Mesenteric fat pad (tissue), 1 donor: ENCODE measurements at places on chromosomes 13 and 19. TPM values are rescaled to one million over a fixed set of nuclear protein-coding genes. Genes with fewer than 3 reads are reported as not detected.

DNA sequence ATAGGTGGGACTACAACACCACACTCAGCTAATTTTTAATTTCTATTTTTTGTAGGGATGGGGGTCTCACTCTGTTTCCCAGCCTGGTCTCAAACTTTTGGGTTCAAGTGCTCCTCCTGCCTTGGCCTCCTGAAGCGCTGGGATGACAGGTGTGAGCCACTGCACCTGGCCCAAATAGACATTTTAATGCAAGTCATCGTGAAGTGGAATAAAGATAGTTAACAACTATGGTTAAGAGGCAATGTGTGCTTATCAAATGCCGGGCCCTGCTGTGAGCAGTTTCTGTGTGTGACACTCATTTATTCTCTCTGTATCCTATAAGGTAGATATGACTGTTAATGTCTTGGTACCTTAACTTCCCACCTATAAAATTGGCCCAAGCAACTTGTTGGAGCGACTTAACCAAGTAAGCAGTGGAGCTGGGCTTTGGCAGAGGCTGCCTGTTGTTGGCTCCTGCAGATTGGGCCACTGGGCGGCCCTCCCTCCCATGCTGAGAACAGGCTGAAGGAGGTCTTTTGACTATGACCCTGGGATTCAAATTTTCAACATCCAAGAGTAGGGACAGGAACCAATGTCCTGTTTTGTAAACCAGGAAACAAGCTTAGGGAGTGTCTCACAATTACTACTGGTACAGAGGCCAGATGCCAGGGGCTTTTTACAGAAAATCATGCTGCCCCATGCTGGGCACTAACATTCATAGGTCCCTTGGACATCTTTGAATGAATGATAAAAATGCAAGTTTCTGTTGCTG is 450.7 kb downstream of the TSHZ3 start:
- DNase-seq, result no peak

- DNase-seq, result no peak
Observed at GRCh38 chr19:29760752-29761502, 45.9 kb upstream of the C19orf12 start.

GRCh38 chr19:49340069-49340864 is 5.1 kb downstream of the CD37 start:
- DNase-seq, result peak; percentile 90

DNA sequence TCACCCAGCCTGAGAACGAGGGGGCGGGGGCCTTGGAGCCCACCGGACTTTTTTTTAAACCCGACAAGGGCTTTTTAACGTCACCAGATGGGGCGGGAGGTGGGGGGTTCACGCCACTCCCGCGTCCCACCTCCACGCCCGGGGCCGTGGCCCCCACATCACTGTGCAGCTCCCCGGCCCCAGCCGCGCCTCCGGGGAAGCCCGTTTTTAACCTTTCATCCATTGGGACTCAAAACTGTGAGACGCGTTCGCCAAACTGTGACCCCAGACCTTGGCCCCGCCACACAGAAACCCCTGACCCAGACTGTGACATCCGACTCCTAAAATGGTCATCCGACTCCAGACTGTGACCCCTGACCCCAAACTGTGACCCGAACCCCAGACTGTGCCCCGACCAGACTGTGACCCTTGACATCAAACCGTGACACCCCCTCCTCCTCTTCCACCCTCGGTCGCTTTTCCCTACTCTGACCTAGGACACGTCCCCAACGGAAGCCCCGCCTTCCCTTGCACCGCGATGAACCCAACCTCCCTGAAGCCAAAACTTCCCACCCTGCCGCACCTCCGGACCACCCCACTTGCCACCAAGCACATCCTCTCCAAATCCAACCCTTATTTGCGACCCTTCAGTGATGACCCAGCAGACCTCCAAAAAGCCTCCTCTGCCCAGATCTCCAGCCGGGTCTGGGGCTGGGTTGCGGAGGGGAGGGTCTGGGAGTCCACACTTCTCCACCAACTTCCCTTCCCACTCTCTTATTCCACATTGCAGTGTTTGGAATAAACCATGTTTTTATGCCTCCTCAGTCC is 1.5 kb upstream of the GRWD1 start:
- no peak for DNase-seq

GRCh38 chr19:51564791-51565190 is 6.3 kb upstream of the ZNF175 start:
- no peak for DNase-seq

GRCh38 chr13:59746291-59746962 is 417.3 kb downstream of the DIAPH3 start:
- no peak for DNase-seq

- no peak for DNase-seq
Observed at GRCh38 chr13:89554801-89555200, 1792.7 kb upstream of the MIR17HG start.

- DNase-seq, result no peak
Observed at GRCh38 chr19:948842-949496, 23.1 kb downstream of the ARID3A start.

DNA sequence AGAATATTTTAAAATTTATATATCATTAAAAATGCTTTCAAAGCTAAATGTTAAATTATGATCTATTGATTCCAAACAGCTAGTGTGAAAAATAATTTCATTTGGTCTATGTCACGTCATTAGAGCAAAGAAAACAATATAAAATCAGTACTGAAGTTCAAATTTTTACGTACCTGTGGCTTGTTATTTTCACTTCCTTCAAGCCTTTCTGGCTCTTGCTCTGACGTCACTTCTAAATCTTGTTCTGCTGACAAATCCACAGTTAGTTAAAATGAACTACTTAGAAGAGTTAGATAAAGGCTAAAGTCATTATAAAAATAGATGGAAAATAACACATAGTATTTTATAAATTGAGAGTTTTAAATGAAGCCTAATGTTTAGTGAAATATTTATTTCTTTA is 147.7 kb upstream of the TUBA3C start:
- no peak for DNase-seq

DNA sequence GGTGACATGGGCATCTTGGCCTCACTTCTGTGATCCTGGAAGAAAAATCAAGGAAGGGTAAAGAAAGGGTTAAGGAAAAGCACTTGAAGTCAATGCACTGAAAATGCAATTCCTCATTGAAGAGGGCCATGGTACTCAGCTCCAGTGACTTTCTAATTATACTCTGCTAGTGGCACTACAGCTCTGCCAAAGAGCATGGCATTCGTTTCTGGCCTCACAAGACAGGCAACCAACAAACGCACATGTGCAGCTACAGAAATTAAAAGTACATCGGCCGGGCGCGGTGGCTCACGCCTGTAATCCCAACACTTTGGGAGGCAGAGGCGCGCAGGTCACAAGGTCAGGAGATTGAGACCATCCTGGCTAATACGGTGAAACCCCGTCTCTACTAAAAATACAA is 21.8 kb downstream of the SACS start:
- DNase-seq, result no peak

GRCh38 chr13:84553227-84553626 is 671.0 kb upstream of the SLITRK1 start:
- no peak for DNase-seq

DNA sequence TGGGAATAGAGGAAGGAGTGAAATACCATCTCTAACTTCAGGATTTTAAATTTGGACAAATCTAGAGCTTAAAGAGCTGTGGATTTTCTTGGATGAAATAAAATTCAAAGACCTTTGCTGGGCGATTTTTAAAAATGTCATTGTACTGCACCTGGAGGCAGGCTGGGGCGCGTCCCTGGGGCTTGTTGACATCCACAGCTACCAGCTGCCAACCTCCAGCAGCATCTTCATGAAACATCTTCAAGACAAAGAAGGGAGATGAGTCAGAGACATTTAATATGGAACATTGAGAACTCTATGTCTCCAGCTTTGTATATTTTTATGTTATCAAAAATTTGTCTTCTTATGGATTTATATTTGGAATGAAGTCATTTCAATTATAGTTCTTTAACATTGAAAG is 132.5 kb downstream of the NALCN start:
- no peak for DNase-seq

DNA sequence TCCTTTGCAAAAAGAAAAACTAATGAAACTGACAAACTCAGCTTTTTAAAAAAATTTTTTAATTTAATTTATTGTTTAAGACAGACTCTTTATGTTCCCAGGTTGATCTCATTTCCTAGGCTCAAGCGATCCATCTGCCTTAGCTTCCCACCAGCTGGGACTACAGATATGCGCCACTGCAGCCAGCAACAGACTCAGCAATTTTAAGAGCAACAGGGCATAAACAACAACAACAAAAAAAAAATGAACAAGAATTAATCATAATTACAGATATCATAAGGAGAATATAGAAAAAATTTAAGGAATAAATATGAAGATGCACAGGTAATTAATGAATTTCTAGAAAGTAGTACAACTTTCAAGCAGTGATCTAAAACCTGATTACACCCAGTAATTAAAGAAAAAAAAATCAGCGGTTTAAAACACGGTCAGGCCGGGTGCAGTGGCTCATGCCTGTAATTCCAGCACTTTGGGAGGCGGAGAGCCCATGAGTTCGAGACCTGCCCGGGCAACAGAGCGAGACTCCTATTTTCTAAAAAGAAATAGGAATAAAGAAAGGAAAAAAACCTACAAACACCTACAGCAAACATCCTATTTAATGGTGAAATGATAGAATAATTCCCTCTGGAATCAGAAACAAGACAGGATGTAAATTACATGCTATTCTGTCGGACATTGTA is 1.4 kb downstream of the ZNF699 start:
- DNase-seq, result no peak

METTL21C gene
- not detected for total RNA-seq

SLITRK6 gene
- not detected for total RNA-seq

SIGLEC5 gene
- total RNA-seq, result 2.2 TPM

MYH14 gene
- total RNA-seq, result 26.4 TPM

RNF225 gene
- total RNA-seq, result not detected

KLK10 gene
- not detected for total RNA-seq

IL17D gene
- total RNA-seq, result 2.2 TPM

FBN3 gene
- not detected for total RNA-seq

FGF21 gene
- total RNA-seq, result not detected
